Activated T-helper 1 cell treated with anti-CD3 and anti-CD28 coated beads, Interleukin-12 subunit alpha, Interleukin-12 subunit beta, Interleukin-2, Interleukin-4 antibody, amounts not matched to agents 30 ng/mL and 10 ng/mL and 1 ng/mL, durations not matched to agents 14 hours and 24 hours and 36 hours (primary cell): ENCODE measurements at places on chromosomes 4 and X.

- H3K4me1 ChIP-seq = no peaks in the 10 kb centered on the region
- no peak overlapping the region for H3K27ac ChIP-seq
- DNase-seq = no peak
- no peaks in the 10 kb centered on the region for H3K27me3 ChIP-seq
- no peaks in the 10 kb centered on the region for H3K36me3 ChIP-seq
Measured at GRCh38 chr4:13705521-13706041, 78.1 kb upstream of the BOD1L1 start.

GRCh38 chr4:42281324-42282020, 115.8 kb upstream of the SHISA3 start:
- H3K27me3 ChIP-seq = peaks cover 3% of the 10 kb centered on the region
- no peak overlapping the region for H3K27ac ChIP-seq
- no peaks in the 10 kb centered on the region for H3K36me3 ChIP-seq
- H3K4me3 ChIP-seq = no peak overlapping the region
- H3K4me1 ChIP-seq = peaks cover 14% of the 10 kb centered on the region

DNA sequence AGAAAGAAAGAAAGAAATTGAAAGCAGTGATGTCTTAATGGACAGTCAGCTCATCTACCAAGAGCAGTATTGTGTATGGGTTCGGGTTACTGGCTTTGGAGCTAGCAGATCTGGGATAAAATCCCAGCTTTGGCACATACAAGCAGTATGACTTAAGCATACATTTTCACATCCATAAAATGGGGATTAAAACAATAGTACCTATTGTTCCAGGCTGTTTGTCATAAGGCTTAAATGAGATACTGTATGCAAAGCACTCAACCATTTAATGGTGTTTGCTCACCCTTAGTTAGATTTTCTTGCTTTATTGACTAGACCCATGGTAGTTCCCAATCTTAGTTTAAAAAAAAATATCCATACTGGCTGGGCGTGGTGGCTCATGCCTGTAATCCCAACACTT, 7.8 kb upstream of the TMEM164 start:
- H3K27ac ChIP-seq = no peak overlapping the region
- no peak overlapping the region for H3K4me3 ChIP-seq
- no peak for DNase-seq
- peaks cover 24% of the 10 kb centered on the region for H3K4me1 ChIP-seq
- no peaks in the 10 kb centered on the region for H3K36me3 ChIP-seq

DNA sequence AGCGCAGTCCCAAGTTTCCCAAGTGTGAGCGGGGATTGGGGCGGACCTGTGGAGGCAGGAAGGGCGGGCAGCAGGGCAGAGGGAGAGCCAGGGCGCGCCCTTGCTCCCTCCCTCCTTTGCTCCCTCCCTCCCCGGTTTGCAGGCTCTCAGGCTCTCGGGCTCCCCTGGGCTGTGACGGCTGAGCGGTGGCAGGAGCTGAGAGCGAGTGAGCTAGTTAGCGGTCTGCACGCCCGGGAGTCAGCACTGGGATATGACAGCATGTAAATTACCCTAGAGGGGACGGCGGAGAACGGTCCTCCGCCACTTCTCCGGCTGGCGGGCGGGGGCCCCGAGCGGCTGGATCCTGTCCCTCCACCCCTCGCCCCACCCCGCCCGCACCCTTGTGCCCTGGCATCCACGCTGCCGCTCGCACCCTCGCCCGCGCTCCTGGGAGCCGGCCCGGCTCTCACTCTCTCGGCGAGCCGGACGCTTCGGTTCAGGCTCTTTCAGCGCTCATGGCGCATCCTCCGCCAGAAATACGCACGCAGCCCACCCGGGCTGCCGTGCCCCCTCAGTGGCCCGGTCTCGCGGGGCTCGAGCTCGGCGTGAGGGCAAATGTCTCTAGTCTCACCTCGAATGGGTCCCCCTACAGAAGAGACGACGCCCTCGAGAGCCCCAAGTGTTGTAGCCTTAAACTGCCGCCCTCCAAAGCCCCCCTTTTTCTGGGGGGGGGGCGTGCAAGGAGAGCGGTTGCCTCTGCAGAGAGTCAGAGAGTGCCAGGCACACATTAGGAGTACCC, at the start of gene TSC22D3:
Gene TSC22D3, minus strand, starts transcription at position 54 of the 778 bp plus-strand sequence. CDS start 368 bp downstream, outside the sequence.
- H3K36me3 ChIP-seq = no peaks in the 10 kb centered on the region
- H3K27me3 ChIP-seq = peaks cover 12% of the 10 kb centered on the region
- DNase-seq = peak; percentile 17
- peak within 1 kb of the TSS; percentile 71 for H3K27ac ChIP-seq
- H3K4me1 ChIP-seq = peaks cover 13% of the 10 kb centered on the region
- peak within 1 kb of the TSS; percentile 87 for H3K4me3 ChIP-seq

DNA sequence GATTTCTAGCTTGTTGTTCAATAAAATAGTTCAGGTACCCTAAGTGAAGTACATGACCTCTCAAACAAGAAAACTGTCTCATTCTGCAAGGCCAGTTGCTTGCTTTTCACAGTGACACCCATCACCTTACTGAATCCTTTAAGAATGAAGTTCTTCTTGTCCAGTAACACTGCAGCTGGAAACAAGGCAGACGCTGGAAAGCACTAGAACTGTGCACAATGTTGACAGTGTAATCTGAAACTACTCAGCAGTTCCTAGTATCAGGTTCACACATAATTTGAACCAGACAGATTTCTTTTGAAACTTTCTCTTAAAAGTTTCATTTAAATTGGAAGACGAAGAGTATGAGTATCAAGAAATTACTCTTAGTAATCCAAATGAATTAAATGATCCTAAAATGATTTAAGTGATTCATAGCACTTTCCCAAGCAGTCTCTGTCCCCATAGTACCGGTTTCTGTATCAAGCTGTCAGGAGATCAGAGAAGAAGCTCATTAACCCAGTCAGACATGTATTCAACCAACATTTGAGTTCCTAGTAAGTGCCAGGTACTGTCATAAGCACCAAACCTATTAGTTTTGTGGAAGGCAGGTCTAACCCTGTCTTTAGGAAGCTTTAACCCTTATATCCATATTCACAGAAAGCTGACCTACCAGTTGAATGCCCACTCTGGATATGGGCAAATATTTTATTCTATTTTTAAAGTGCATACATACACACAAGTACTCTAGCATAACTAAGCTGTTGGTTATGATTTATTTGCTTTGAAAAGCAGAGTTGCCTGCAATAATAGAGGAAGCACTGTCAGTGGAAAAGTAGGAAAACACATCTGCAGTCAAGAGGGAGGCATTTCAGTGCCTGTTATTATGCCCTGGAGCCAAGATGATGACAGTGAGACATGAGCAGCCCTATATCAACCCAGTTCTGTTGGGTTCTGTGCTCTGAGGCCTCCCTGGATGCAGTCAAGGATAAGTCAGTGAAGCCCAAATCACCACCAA, 63.6 kb downstream of the PALLD start:
- H3K4me3 ChIP-seq = no peak overlapping the region
- H3K36me3 ChIP-seq = no peaks in the 10 kb centered on the region
- no peak overlapping the region for H3K27ac ChIP-seq

GRCh38 chr4:112361181-112361791, 64.1 kb downstream of the ALPK1 start:
- no peak for DNase-seq
- peaks cover 4% of the 10 kb centered on the region for H3K4me1 ChIP-seq
- H3K36me3 ChIP-seq = peaks cover 27% of the 10 kb centered on the region
- H3K27me3 ChIP-seq = no peaks in the 10 kb centered on the region
- H3K27ac ChIP-seq = no peak overlapping the region
- H3K4me3 ChIP-seq = no peak overlapping the region

- no peaks in the 10 kb centered on the region for H3K4me1 ChIP-seq
- H3K4me3 ChIP-seq = no peak overlapping the region
- no peak overlapping the region for H3K27ac ChIP-seq
- DNase-seq = no peak
Measured at GRCh38 chr4:135917011-135917410, 1615.3 kb downstream of the PCDH18 start.

- H3K27ac ChIP-seq = no peak overlapping the region
- no peaks in the 10 kb centered on the region for H3K27me3 ChIP-seq
- H3K36me3 ChIP-seq = peaks cover 9% of the 10 kb centered on the region
- H3K4me3 ChIP-seq = no peak overlapping the region
Measured at GRCh38 chr4:4446434-4446833, 59.5 kb downstream of the NSG1 start.

- no peaks in the 10 kb centered on the region for H3K36me3 ChIP-seq
- no peaks in the 10 kb centered on the region for H3K4me1 ChIP-seq
- no peak for DNase-seq
Measured at GRCh38 chrX:115344885-115345614, 55.5 kb downstream of the LUZP4 start.

- no peak for DNase-seq
- no peak overlapping the region for H3K27ac ChIP-seq
- H3K4me3 ChIP-seq = no peak overlapping the region
- no peaks in the 10 kb centered on the region for H3K27me3 ChIP-seq
- H3K4me1 ChIP-seq = no peaks in the 10 kb centered on the region
Measured at GRCh38 chr4:72631296-72631695, 62.3 kb upstream of the ADAMTS3 start.
